NCI-H187 treated with DMSO at 0.1 percent for 48 hours (cell line): ENCODE measurements at places on chromosomes 5 and 9.

GRCh38 chr9:136267261-136268111, 21.9 kb upstream of the QSOX2 start:
- DNase-seq: no peak

DNA sequence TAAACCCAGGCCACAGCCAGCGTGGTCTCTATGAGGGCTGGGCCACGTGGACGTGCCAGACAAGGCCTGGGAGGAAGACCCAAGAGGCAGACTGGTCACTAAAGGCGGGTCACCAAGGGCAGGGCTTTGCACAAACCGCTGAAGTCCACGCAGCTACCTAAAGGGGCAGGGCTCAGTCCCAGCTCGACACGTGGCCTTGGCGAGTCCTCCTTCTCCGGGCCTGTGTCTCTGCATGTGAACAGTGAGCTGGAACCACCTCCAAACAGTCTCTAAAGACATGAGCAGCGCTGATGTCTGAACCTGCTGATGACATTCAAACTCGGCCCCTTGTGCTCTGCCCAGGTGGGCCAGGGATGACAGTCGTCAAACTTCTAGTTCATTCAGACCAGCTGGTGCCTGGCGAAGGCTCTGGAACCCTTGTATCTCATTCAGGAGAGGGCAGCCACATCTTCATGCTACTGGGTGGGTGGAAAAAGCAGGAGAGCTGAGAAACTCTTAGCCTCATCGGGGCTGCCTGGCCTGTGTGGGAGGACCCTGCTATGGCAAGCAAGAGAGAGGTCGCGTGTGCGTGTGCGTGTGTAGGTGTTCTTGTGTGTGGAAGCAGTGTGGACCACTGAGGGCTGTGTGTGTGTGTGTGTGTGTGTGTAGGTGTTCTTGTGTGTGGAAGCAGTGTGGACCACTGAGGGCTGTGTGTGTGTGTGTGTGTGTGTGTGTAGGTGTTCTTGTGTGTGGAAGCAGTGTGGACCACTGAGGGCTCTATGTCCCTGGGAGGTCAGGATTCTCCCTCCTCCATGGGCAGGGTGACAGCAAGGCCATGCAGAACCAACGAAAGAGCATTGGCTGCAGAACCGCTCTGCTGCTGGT, 14.1 kb upstream of the SLC25A51 start:
- DNase-seq: no peak

DNA sequence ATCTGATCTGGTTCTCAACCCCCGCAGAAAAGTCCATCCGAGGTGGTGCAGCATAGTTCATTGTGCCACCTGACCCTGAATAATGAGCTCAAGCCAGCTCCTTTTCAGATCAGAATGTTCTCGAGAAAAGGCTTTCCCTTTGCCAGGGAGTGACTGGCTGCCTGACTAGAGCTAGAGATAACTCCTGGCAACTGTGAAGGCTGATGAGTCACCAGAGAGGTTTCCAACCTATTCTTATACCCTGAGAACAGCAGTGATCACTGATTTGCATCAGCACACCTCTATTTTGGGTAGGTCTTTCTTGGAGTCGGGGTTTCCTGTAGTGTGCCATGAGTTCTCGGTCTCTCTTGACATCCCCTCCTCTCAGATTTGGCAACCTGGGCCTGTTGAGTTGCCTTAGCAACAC, 127.9 kb downstream of the PIK3R1 start:
- DNase-seq: no peak

DNA sequence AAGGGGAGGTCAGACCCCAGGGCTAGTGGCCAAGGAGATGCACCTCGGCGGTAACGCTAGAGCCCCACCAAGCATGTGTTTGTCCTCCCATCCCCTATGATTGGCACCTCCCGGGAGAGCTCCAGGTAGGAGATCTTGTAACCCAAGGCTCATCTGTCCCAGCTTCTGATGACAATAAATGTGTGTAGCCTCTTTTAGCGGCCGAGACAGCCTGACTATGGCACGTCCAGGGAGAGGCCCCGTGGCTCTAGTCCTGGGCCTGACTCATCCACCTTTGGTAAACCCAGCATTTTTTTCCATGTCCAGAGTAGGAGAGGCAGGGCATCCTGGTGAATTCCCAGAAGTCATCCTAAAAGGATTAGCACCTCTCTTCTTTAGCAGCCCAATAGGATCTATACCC, 39.2 kb downstream of the IRF1 start:
- DNase-seq: no peak

GRCh38 chr5:22970956-22971618, 117.9 kb upstream of the CDH12 start:
- DNase-seq: no peak

GRCh38 chr9:106020186-106020585, 325.8 kb downstream of the TMEM38B start:
- no peak for DNase-seq

DNA sequence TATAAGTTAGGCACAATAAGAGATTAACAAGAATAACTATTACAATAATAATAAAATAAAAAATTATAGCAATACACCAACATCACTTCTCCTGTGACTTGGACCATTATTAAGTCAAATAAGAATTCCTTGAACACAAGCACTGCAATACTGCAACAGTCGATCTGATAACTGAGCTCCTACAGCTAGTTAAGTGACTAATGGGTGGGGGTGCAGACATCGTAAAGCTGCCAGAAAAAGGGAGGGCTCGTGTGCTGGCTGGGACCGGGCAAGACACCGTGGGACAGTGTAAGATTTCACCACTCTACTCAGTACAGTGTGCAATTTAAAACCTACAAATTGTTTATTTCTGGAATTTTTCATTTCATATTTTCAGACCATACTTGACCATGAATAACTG, 78.8 kb downstream of the SNX24 start:
- DNase-seq: no peak

- no peak for DNase-seq
Measured at GRCh38 chr9:6667633-6668280, 22.2 kb upstream of the GLDC start.

GRCh38 chr9:20659474-20659967, 24.5 kb upstream of the FOCAD start:
- DNase-seq: no peak

DNA sequence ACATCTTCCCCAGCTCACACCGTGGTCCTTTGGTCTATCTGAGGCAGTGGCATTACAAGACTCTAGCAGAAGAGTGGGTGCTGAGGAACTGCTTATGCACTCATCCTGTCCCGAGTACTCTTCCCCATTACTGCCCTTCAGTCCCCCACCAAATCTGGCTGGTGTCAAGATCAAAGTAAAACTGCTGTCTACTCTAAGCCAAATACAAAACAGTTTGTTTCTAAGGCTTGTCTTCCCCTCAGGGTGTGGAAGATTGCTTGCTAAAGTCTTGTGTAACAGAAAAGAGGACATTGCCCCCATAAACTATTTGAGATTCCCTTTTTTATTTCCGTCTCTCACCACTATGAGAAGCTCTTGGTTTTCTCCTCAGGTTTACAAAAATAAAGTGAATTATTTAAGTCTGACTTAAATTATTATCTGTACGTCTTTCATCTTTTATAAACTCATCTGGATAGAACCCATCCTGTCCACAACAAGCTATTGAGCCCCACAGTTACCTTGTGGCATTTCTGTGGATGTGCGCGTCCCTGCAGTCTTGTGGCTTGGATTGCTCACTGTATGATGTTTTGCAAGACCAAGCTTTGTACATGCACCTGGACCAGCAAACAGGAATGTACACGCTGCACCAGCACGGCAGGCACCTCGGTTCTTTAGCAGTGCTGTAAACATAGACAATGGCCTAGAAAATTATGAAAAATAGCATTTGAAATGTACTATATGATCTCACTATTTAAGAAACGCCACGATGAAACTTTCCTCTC, 61.0 kb downstream of the CYSTM1 start:
- DNase-seq: no peak

DNA sequence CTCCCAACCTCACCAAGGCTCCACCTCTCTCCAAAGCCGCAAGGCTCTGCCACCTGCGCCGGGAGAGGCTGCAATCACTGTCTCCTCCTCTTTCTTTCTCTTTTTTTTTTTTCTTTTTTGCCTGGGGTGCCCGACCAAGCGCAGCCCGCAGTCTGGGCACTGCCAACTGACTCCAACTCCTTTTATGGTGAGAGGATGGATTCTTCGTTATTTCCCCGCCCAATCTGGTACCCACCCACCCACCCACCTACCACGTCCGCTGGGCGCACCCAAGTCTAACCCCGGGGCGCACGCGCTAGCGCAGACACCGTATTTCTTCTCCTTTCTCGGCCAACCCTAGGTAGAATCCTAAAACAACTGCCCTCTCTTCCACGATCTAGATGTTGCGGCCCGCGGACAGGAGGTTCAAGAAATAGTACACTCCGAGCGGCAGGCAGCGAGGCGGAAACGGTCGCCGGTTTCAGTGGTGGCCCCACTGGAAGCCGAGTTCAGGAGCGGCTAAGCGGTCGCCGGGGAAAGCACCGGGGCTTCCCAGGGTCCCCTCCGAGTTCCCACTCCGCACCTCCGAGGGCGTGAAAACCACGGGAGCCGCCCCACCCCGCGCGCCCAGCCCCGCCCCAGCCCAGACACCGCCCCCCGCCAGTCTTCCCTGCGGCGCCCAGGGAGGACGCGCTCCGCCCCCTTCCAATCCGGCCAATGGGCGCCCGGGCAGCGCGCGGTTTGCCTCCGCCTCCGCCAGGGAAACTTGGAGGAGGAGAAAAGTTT, 385 bp upstream of the PTGER4 start:
- DNase-seq: no peak

DNA sequence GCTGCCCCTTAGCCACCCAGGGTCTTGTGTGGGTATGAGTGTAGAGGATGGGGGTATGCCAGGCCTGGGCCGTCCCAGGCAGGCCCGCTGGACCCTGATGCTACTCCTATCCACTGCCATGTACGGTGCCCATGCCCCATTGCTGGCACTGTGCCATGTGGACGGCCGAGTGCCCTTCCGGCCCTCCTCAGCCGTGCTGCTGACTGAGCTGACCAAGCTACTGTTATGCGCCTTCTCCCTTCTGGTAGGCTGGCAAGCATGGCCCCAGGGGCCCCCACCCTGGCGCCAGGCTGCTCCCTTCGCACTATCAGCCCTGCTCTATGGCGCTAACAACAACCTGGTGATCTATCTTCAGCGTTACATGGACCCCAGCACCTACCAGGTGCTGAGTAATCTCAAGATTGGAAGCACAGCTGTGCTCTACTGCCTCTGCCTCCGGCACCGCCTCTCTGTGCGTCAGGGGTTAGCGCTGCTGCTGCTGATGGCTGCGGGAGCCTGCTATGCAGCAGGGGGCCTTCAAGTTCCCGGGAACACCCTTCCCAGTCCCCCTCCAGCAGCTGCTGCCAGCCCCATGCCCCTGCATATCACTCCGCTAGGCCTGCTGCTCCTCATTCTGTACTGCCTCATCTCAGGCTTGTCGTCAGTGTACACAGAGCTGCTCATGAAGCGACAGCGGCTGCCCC, 2.6 kb downstream of the SLC35A4 start:
- DNase-seq: no peak

DNA sequence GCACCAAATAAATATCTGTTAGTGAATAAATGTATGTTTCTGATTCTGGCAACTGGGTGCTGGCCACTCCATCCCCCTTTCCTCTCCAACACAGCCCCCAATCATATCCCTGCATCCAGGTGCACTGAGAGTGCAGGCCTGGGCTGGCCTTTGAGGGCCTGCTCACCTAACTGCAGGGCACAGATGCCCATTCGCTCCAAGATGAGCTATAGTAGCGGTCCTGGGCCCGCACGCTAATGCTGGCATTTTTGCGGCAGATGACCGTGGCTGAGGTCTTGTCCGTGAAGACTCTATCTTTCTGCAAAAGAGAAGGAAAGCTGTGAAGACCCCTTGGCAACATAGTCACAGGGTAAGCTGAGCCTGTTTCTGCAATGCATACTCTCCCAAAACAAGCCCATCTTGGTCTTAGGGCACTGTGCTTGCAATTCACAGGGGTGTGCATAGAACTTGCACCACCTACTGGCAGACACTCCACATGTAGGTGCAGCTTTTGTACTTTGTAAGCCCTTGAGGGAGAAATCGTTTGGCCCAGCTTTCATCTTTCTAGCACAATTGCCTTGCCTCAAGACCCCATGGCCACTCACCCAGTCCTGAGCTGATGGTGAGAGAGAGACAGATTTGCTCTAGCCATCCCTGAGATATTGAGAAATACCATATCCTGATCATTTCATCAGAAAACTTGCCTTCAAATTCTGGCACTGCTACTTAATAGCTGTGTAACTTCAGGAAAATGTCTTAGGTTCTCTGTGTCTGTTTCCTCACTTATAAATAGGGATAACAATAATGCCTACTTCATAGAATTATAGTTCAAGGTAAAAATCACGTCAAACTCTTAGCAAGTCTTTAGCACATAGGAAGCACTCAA, 13.5 kb downstream of the IL12B start:
- no peak for DNase-seq

DNA sequence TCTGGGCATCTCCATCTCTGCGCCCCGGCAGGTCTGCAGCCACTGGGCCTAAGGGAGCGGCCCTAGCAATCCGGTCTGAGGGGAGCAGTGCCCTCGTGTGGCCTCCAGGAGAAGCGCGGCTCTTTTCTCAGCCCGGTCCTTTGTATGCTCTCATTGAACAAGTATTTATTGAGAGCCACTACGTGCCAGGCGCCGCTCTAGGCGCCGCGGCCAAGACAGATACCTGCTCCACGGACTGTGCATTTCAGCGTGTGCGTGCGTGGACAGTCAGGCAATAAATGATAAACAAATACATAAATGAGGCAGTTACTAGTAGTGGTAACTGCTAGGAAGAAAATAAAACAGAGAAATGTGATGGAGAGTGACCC, 2.3 kb upstream of the SLC4A9 start:
- DNase-seq: peak; percentile 23

DNA sequence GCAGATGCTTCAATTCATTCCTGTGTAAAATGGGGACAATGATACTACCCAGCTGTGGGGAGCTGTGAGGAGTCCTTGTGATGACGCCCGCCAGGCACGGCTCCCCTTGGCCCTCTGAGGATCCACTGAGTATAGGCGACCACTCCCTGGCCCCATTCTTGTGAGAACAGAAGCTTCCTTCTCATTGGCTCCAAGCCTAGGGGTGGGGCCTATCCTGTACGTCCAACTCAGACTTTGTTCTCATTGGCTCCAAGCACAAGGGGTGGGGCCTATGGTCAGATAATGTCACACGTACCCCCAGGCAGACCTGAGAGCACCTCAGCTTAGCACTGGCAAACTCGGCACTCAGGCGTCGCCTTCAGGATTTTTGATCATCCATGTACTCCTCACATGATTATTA, 232.9 kb upstream of the MVB12B start:
- DNase-seq: no peak

- DNase-seq: no peak
Measured at GRCh38 chr9:35205340-35205739, 43.5 kb downstream of the UNC13B start.

- DNase-seq: no peak
Measured at GRCh38 chr5:150034662-150035061, 34.1 kb downstream of the HMGXB3 start.

DNA sequence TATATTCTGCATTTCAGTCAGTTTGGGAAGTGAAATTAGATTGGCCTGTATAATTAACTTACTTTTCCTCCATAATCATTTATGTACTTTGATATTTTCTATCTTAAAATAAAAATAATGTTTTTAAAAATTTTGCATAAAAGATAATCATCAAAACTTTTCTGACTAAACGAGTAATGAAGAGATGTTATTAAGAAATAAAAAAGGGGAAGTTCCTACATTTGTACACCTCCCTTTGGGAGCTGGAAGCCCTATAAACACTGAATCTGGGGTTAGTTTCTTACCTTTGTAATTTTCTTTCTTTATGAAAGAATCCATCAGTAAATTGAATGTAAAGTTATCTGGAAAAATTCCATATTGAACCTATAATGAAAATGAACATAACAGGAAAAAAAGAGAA, 86.2 kb downstream of the MRPS27 start:
- DNase-seq: no peak
